ENCODE measurements at places on chromosomes 5 and 9.

DNA sequence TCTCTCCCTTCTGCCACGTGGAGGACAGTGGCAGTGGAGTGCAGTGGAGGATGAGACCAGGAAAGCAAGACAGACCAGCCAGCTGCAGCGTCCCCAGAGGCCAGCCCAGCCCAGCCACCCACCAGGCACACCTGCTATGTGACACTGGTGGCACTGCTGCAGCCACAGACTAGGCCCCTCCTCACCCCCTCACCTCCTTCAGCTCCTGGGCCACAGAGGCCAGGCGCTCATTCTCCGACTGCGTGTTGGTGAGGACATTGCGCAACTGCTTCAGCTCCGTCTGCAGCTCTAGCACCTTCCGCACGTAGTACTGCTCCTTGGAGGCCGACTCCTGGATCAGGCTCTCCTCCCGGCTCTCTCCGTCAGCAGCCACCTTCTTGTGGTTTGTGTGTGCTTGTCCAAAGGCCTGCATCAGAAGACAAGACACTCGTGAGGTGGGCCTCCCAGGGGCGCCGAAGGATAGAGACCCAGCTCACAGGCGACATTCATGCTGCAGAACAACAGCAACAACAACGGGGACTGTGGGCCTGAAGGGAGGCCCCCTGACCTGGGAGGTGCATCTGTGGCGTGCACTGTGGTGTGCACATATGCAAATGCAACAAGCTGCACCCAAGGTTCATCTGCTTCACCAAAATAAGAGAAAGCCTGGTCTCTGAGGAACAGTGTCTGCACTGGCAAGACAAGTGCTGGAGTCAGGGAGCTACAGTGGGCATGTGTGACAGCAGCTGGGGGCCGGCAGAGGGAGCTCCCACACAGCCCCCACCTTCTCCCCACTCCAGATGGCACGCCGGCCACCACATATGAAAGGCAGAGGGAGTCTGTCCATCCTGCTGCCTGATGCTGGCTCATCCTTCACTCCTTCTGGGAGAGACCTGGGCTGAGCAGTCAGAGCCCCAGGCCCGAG lies 35.5 kb downstream of the BICD2 start:
- peak; percentile 40 for DNase-seq

GRCh38 chr9:27929841-27930240 lies 356.6 kb upstream of the C9orf72 start:
- DNase-seq = no peak

DNA sequence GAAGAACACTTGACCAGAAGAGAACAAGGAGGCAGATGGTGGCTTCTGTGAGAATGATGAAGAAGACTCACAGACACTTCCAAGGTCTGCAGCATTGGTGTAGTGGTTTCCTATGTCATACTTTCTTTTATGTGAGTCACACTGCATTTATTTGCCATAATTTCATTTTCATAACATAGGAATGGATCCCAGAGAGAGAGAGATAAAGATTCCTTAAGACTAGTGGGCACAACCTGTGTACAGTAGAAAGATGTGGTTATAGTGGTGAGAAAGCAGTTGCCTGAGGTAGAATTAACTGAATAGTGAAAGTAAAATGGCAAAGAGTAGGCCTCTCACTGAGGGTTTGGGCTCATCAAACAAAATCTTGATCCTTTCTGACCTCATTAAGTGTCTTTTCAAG lies 7.6 kb upstream of the CCDC152 start:
- DNase-seq = no peak

DNA sequence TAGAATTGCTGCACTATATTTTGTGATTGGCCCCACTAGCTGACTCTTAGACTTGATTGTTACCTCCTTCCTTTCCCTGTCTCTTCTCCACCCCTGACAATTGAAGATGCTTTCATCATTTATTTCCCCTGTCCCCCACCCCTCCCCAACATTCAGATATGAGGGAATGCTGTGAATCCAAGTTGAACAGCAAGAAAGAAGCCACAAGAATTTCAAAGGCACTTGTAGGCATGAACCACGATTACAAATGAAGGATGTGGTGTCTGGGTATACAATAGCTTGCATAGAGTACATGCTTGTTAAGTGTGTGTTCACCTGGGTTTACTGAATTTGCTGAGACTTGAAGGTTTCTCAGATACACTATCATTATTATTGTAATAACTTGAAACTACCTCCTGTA lies 78.3 kb upstream of the TRIO start:
- no peak for DNase-seq

- peak; percentile 58 for DNase-seq
These were observed 80.1 kb downstream of the F2RL2 start for GRCh38 chr5:76542887-76543690.

GRCh38 chr9:127058645-127059021 lies 63.8 kb downstream of the ANGPTL2 start:
- no peak for DNase-seq

- DNase-seq = no peak
These were observed 41.2 kb downstream of the RIC1 start for GRCh38 chr9:5670079-5670478.

GRCh38 chr9:101639785-101640665 lies 45.3 kb upstream of the PPP3R2 start:
- no peak for DNase-seq

GRCh38 chr9:108865037-108865436 lies 3.0 kb downstream of the ACTL7A start:
- no peak for DNase-seq

GRCh38 chr5:82861701-82862100 lies 215.5 kb downstream of the TMEM167A start:
- no peak for DNase-seq

GRCh38 chr5:23216345-23216744 lies 291.1 kb upstream of the PRDM9 start:
- DNase-seq = no peak

DNA sequence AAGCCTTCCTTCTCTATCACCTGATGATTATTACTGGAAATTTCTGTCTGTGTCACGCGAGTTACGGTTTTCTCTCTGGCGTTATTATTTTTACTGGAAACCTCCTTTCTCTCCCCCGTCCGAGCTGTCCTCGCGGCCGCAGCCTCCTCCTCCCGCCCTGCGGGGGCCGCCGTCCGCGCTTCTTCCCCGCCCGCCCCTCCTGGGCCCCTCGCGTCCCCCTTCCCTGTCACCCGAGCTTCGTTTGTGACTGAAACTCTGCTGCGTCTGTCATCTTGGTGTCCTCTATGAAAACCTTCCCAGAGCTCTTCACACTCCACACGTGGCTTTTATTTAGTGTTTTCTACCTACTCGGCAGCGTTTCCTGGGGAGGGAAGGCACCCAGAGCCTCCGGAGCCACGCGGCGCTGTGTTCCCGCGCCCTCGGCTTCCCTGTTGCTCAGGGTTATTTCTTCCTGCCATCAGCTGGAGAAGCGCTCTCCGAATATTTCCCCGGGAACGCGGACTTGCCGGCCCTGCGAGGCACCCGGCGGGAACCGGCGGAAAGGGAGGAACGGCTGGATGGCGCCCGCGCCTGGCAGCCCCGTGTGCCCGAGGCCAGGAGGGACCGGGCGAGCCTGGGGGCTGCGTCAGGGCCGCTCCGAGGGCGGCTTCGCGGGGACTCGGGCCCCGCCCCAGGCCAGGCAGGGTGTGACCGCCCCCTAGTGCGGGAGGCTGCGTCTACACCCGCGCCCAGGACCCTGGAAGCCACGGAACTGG lies 33.9 kb downstream of the TRIP13 start:
- no peak for DNase-seq

DNA sequence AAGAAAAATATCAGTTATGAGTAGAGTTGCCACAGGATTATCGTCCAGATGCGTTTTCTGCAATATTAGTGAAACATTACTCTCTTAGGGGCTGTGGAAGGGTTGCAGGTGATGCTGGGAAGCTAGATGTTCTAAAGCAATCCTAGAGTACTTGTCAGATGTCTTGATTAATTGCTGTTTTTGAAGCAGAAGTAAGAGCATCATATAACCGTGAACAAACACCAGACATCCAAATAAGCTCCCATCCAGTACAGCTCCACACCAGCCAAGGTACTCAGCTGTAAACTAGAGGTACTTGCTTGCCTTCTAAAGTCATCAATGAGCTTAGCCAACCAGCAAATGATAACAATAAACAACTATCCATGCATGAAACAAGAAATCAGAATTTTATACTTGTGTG lies 131.1 kb downstream of the ST8SIA4 start:
- DNase-seq = no peak

DNA sequence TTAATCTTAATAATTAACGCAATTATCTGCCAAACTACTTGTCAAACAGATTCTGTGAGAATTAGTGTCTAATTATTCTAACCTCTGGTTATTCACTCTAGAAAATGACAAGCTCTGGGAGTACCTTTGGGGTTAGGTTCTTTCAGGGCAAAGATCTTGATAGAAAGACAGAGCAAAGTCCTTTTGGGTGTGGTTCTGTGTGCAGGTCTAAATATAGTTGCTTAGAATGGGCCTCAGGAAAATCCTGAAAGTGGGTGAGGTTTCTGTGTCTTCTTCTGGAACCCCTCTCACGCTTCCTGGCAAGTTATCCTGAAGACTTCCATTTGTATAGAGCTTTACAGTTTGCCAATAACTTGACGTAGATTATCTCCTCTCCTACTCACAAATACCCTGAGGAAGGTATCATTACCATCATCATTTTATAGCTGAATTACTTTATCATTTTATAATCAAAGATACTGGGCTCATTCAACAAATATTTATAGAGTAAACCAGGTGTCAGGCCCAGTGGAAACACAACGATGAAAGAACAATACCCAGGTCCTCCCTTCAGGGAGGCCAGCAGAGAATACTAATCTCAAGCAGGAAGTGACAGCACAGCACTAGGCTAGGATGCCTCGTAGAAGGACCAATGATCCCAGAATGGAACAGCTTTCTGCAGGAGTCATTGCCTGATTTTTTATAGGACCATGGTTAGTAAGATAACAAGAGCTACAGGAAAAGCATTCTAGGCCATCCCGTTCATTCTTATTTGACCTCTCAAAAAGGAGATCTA lies 27.6 kb upstream of the LHFPL2 start:
- no peak for DNase-seq

DNA sequence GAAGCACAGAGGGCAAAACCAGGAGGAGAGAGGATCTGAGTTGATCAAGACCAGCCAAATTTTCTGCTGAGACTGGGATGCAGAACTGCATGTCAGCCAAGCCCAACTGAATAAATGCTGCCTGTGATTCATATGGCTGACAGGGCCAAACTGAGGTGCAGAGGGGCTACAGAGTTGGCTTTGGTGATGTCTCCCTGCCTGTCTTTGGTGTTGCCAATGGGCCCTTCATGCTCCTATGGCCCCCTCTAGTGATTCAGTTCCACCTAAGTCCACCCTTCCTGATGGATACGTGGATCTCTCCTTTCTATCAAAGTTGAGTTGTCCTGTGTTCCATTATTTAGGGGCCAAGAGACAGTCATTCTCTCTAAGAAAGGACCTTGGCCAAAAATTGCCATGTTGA lies 163.6 kb upstream of the TLE4 start:
- DNase-seq = no peak

- DNase-seq = no peak
These were observed 9.6 kb downstream of the ENG start for GRCh38 chr9:127844821-127845359.

DNA sequence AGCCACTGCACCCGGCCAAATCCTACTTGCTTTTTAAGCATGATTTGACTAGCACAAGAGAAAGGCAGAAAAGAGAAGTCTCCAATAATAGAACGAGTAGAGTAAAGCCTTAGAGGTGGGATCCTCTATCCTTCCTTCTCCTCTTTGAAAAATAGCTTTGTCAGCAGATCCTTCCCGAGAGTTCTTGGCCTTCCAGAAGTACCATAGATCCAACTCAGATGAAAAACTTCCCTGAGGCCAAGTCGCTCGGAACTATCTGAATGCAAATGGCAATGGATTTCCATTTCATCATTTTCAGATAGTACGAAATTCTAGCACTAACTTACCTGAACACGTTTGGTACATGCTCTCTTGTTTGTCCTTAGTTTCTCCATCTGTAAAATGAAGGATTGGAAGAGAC lies 52.0 kb upstream of the SLIT3 start:
- DNase-seq = no peak

DNA sequence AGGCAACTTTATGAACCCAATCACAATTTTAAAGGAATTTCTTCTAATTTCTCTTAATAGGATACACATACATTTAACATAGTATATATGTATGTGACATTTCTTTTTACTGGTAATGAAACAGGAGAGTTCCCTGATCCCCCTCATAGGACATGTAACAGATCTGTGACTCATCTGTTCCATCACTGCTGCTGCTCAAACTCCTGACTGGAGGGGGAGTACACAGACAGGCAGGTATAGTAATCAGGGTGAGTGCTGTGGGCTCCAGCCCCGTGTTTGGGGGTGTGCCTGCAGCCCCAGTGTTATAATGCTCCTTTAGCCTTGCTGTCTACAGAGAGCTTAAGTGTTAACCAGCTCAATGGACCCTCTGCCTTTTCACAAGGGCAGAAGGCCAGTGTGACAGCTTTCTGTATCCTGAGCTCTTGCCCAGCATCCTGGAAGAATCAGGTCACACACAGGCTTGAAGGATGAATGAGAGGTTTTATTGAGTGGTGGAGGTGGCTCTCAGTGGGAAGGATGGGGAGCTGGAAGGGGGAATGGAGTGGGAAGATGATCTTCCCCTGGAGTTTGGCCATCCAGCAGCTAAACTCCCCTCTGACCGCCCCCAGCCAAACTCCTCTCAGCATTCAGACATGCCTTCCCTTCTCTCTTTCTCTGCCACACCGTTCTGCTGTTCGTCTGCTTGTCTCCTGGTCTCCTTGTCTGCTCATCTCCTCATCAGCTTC lies 161.3 kb downstream of the ZNF608 start:
- DNase-seq = no peak

- DNase-seq = no peak
These were observed 10.6 kb upstream of the GLRA1 start for GRCh38 chr5:151935135-151935695.

DNA sequence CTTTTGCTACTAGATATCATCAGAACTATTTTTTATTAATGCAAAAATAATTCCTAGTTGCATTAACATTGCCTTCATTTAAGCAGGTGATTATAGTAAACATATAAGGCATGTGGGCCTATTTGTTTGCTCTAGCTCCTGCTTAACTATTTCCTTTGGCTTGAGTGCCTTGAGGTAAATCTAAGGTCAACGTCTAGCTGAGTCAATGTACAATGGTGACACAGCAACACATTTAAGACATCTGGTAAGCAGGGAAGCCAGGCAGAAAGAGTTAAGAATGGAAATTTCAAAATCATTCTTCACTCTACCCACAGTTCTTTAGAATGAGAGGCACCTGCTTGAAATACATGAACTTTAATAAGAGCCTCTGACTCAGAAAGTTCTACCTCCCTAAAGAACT lies 111.9 kb upstream of the FST start:
- no peak for DNase-seq
